ENCODE measurements at places on chromosomes 12 and 14.

DNA sequence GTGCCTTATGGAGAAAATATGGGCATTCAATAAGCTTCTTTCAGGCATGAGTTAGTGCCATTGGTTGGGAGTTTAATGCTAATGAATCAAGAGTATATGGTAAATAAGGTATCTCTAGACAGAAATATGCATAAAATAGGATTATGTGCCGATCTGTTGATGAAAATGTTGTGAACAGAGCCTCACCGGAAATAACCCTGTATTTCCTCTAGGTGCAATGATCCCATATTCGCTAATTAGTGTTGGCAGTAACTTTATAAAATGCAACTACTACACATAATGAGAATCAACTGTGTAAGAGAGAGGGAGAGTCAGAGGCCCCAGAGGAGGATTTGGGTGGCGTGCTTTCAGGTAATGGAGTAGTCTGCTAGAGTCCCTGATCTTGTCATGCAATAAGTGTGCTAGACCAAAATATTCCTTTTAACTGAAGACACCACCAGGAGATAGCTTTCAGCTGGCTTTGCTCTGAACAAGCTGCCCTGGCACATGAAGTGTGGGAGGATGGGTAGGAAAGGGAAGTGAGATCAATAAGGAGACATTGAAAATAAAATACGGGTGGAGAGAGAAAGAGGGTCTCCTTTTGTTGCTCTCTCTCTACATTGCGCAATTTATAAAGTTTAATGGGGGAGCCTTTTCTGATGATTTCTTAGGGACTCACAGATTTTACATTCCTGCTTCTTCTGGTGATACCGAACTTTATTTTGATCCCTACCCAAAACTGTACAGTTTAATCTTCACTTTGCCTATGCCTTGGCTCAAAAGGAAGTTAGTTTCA lies 68.6 kb upstream of the PLXNC1 start:
- DNase-seq = no peak

- DNase-seq = no peak
Observed at GRCh38 chr14:103239751-103240150, 94.3 kb upstream of the EIF5 start.

- no peak for DNase-seq
Observed at GRCh38 chr12:58703866-58704265, 216.4 kb downstream of the LRIG3 start.

- DNase-seq = no peak
Observed at GRCh38 chr14:69193721-69194120, 2.4 kb downstream of the EXD2 start.

- no peak for DNase-seq
Observed at GRCh38 chr12:124543052-124543589, 24.3 kb downstream of the NCOR2 start.

- DNase-seq = no peak
Observed at GRCh38 chr12:96701856-96702255, 205.2 kb upstream of the NEDD1 start.

DNA sequence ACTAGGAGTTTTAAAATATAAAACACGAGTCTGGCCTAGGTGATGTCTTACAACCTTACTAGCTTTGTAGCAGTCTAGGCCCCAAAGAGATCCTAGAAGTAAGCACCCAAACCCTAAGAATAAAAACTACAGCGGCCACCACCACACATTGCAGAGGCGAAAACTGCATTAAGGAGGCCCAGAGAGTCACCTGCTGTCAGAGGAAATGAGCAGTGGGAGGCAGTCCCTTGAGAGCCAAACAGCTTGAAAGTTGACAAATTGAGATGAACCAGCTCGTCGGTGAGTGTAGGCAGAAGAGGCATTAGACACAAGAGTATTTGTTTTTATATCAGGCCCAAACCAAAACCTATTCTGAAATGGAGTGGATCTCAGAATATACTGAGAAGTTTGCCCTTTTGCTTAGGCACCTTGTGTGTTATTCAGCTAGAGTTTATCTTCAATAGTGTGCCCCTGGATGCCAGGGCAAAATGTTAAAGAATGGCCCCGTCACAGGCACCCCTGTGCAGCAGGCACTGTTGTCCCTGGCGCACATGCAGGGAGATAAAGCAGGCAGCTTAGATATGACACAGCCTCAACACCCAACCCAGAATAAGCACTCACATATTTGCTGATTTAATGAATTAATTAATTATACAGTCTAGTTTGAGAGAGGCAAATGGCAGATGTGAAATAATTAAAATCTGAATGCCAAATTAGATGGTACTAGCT lies 56.7 kb downstream of the TTC7B start:
- DNase-seq = peak; percentile 8

DNA sequence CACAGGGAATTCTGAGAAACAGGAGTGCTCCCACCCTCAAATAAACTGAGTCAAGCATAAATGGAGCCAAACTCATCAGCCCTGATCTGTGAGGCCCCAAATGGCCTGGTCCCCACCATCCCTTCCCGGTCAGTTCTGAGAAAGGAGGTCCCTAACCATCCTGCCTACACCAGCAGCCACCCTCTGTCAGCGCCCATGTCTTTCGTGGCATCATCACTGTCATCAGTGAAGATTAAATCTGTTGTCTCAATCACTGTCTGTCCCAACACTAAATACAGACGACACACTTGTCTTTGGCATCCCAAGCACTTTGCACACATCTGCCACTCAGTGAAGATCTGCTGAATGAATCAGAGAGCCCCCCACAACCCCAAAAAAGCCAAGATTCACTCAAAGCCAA lies 22.4 kb downstream of the VPS37B start:
- DNase-seq = no peak

All from CD4-positive, alpha-beta T cell (primary cell).